ENCODE measurements at places on chromosomes 16 and 17. TPM values are rescaled to one million over a fixed set of nuclear protein-coding genes. Genes with fewer than 3 reads are reported as not detected.

ANKRD40CL gene
- total RNA-seq, result not detected

PRRT2 gene
- 2.3 TPM for total RNA-seq

NKD1 gene
- total RNA-seq, result 0.91 TPM

DHX40 gene
- 23.7 TPM for total RNA-seq

STH gene
- not detected for total RNA-seq

SLC16A11 gene
- 1.2 TPM for total RNA-seq

TP53TG3 gene
- total RNA-seq, result not detected

CCL14 gene
- total RNA-seq, result not detected

SLFN12L gene
- 139 TPM for total RNA-seq

CXCL16 gene
- total RNA-seq, result 3.0 TPM
